ENCODE measurements at places on chromosomes 1 and 21. TPM values are rescaled to one million over a fixed set of nuclear protein-coding genes. Genes with fewer than 3 reads are reported as not detected.

The CLCA4 gene
- not detected for total RNA-seq

The WNT3A gene
- total RNA-seq, result not detected

The CYP4A22 gene
- total RNA-seq, result not detected

The ZC3H12A gene
- total RNA-seq, result 12.9 TPM

The OR2AK2 gene
- not detected for total RNA-seq

The COG2 gene
- 23.8 TPM for total RNA-seq

The GCSAML gene
- total RNA-seq, result not detected

The OR2G6 gene
- total RNA-seq, result not detected

The CDA gene
- total RNA-seq, result 0.85 TPM

The JTB gene
- total RNA-seq, result 130 TPM

The OR2L13 gene
- not detected for total RNA-seq

The ELOVL1 gene
- 48.6 TPM for total RNA-seq

The ALPL gene
- 1.5 TPM for total RNA-seq

The IL10 gene
- not detected for total RNA-seq

The BARHL2 gene
- total RNA-seq, result not detected

The NBPF4 gene
- total RNA-seq, result not detected

The CNTN2 gene
- total RNA-seq, result not detected

The ST6GALNAC3 gene
- 1.7 TPM for total RNA-seq

The TUFT1 gene
- total RNA-seq, result 9.8 TPM

The AMY1C gene
- total RNA-seq, result not detected

The CELSR2 gene
- 1.5 TPM for total RNA-seq

The NLRP3 gene
- 0.09 TPM for total RNA-seq

The AHDC1 gene
- 2.1 TPM for total RNA-seq

The GNAT2 gene
- total RNA-seq, result 0.28 TPM

The RBM11 gene
- not detected for total RNA-seq

The SSU72 gene
- total RNA-seq, result 77.1 TPM

The FCRL3 gene
- not detected for total RNA-seq

The MAP3K21 gene
- total RNA-seq, result 0.46 TPM

The VTCN1 gene
- not detected for total RNA-seq

The CCDC27 gene
- total RNA-seq, result not detected

The MYBPH gene
- total RNA-seq, result 0.14 TPM

The MAP10 gene
- 1.3 TPM for total RNA-seq

The HAO2 gene
- not detected for total RNA-seq

The GOLPH3L gene
- total RNA-seq, result 7.7 TPM

The NID1 gene
- total RNA-seq, result 113 TPM

The GBP6 gene
- total RNA-seq, result not detected

The GLIS1 gene
- total RNA-seq, result 0.18 TPM

The LENEP gene
- total RNA-seq, result 0.18 TPM

The SLAMF6 gene
- not detected for total RNA-seq

The VCAM1 gene
- 191 TPM for total RNA-seq

The OXCT2 gene
- 1.7 TPM for total RNA-seq

The CAPN2 gene
- 379 TPM for total RNA-seq

The LCE1A gene
- total RNA-seq, result not detected

The UBL4B gene
- total RNA-seq, result not detected

The OLIG2 gene
- not detected for total RNA-seq

The FAM3B gene
- not detected for total RNA-seq

The OR2T33 gene
- not detected for total RNA-seq

The FCRL5 gene
- not detected for total RNA-seq

The ARHGAP29 gene
- 15.6 TPM for total RNA-seq

The RAB4A gene
- total RNA-seq, result 28.8 TPM

The USH2A gene
- under 0.01 TPM for total RNA-seq

The PIAS3 gene
- 4.3 TPM for total RNA-seq

The NBL1 gene
- 224 TPM for total RNA-seq

The MRPL55 gene
- total RNA-seq, result 59.3 TPM

The LRRIQ3 gene
- total RNA-seq, result 1.1 TPM

The CNKSR1 gene
- not detected for total RNA-seq

The CYP4B1 gene
- total RNA-seq, result not detected

The OR2L8 gene
- not detected for total RNA-seq

All from smooth muscle cell of bladder (primary cell).